KBM-7 (cell line): ENCODE measurements at places on chromosomes 6 and 20.

DNA sequence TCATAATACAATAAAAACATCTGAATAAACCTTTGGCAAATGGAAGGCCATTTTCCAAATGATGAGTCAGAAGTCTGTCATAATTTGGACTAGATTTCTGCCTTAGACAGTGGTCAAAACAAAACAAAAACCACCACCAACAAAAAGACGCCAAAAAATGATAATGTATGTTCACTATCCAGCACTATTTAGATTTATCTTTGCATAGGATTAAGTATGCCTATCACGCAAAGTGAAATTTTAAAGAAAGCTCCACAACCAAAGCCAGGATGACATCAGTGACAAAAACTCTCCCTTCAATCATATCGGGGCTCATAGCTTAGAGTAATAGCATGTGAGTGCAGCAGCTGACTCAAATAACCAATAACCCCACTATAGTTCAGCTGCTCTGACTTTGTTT is 201.9 kb downstream of the MOXD1 start:
- no peak for DNase-seq

DNA sequence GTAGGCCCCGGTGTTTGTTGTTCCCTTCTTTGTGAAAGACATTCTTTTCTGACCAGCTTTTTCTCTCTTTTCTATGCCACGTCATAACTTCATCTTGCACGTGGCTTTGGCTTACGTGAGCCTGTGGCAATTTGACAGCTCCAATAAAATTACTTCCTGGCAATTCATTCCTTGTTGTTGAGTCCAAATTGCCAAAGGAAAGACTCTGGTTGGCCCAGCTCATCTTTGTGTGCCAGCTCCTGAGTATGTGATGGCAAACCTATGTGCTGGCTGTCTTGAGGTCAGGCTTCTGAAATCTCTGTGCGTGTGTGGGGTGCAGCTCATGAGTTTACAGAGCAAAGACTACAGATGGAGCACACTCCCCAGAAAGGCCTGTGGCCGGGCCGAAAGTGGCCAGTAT is 272.5 kb upstream of the SGK1 start:
- DNase-seq: no peak

- no peak for DNase-seq
Measured at GRCh38 chr20:11778206-11778570, 139.5 kb upstream of the BTBD3 start.

DNA sequence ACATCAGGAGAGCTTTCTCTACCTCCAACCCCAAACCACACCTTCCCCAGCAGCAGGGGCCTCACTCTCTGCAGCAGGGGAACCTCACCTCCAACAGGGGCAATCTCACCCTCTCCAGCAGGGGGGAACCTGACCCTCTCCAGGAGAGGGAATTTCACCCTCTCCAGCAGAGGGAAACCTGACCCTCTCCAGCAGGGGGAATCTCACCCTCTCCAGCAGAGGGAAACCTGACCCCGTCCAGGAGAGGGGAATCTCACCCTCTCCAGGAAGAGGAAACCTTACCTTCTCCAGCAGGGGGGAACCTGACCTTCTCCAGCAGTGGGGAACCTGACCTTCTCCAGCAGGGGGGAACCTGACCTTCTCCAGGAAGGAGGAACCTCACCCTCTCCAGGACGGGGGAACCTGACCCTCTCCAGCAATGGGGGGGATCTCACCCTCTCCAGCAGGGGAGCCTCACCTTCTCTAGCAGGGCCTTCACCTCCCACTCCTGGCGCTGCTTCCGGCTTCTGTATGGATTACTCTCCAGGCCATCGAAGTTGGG is 3.1 kb downstream of the B3GALT4 start:
- peak; percentile 91 for DNase-seq

DNA sequence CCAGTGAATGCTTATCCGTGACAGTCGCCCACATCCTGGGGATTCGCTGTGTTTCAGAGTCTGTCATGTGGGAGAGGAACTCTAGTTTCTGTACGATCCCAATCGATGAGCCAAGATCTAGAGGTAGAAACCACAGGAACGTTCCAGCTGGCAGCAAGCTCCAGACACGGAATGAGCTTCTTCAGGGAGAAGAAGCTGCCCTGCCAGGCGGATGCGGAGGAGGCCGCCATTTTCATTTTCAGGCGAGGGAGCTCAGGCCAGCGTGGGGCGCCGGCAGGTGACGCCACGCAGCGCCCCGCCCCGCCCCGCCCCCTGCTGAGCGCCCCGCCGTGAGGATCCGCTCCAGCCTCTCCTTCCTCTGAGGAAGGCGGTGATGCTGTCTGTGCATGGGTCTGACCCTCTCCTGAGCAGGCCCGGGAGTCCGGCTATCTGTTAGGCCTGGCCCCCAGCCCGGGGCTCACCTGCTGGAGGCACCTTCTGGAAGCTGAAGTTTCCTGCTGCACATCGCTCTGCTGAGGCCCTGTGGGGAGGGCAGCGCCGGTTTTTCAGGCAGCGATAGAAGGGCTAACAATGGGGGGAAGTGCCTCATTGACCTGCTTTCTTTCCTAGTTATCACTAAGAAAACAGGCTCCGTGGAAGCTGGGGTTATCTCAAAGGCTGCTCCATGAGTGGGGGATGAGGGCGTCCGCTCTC is 147.5 kb downstream of the ERMARD start:
- DNase-seq: no peak

GRCh38 chr20:20491784-20492264 is 123.9 kb downstream of the INSM1 start:
- DNase-seq: no peak

DNA sequence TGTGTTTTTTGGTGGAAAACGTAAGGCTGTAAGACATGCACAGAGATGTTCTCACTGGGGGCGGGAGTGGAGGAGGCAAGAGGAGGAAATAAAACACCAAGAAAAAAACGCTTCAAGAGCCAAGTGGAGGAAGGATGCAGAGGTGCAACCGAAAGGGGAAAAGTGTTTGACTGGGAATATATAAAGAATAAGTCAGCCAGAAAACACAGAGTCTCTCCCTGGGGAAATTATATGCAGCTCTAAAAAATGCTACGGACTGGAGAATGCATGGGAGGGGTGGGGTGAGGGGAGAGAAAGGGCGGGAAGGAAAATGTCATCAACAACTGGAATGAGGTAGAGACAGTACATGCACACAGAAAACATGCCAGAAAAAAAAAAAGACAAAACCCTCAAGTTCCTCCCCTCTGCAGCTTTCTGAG is 133.5 kb downstream of the SCML4 start:
- no peak for DNase-seq

DNA sequence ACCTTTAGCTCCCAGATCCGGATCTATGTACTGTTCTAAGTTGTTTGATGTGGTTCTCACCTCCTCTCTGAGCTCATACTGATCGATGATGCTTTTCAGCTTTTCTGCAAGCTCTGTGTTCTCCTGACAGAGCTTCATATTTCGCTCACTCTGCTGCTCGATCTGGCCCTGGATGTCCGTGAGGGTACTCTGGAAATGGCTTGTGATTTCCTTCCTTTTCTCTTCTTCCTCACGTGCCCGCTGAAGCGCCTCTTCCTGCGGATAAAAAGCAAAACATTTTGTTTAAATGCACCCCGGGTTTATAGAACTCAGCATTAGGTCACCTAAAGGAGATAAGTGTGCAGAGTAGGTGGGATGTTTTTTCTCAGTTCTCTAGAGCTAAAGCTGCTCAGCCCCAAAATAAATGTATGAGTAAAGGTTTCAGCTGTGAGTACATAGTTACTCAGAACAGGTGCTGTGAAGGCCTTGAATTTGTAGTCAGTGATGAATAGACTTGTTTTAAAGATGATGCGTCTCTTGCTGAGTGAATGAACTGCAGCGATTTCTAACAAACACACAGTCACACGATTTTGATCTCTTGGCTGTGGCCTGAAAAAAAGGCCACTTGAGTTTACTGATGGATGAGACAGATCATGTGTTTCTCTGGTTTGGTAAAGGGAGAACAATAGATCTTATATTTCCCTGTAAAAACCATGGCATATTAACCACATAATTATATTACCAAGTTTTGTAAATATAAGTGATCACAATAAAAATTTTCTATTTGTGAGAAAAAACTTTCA is 29.1 kb downstream of the TXLNB start:
- DNase-seq: no peak

DNA sequence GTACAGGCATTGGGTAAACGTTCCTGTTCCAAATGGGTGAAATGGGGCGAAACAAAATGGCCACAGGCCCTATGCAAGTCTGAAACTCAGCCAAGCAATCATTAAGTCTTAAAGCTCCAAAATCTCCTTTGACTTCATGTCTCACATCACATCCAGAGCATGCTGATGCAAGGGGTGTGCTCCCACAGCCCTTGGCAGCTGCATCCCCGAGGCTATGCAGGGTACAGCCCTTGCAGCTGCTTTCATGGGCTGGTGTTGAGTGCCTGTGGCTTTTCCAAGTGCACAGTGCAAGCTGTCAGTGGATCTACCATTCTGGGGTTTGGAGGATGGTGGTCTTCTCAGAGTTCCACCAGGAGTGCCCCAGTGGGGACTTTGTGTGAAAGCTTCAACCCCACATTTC is 270.0 kb upstream of the CDYL start:
- no peak for DNase-seq

GRCh38 chr20:56974499-56975250 is 291.8 kb downstream of the BMP7 start:
- DNase-seq: peak; percentile 31

DNA sequence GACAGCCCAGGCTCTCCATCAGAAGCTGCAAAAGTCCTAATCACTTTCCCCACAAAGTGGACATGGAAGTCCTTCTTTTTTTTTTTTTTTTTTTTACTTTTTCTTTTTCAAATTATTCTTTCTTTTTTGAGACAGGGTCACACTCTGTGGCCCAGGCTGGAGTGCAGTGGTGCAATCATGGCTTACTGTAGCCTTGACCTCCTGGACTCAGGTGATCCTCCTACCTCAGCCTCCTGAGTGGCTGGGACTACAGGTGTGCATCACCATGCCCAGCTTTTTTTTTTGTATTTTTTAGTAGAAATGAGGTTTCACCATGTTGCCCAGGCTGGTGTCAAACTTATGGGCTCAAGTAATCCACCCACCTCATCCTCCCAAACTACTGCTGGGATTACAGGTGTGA is 29.0 kb upstream of the AKIRIN2 start:
- no peak for DNase-seq

DNA sequence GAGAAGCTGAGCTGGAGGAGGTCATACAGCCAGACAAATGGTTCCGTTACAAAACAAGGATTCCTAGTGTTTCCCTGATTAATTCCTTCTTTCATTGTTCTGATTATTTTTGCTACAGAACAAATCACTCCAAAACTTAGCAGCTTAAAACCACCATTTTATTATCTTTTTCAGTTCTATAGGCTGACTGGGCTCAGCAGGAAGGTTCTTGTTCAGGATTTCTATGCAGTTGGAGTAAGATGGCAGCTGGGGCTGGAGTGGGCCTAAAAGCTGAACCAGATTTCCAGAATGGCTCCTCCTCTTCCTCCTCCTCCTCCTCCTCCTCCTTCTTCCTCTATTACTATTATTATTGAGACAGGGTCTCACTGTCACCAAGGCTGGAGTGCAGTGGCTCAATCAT is 112.2 kb upstream of the SHLD1 start:
- no peak for DNase-seq

GRCh38 chr20:63890201-63890576 is 4.7 kb upstream of the DNAJC5 start:
- no peak for DNase-seq

DNA sequence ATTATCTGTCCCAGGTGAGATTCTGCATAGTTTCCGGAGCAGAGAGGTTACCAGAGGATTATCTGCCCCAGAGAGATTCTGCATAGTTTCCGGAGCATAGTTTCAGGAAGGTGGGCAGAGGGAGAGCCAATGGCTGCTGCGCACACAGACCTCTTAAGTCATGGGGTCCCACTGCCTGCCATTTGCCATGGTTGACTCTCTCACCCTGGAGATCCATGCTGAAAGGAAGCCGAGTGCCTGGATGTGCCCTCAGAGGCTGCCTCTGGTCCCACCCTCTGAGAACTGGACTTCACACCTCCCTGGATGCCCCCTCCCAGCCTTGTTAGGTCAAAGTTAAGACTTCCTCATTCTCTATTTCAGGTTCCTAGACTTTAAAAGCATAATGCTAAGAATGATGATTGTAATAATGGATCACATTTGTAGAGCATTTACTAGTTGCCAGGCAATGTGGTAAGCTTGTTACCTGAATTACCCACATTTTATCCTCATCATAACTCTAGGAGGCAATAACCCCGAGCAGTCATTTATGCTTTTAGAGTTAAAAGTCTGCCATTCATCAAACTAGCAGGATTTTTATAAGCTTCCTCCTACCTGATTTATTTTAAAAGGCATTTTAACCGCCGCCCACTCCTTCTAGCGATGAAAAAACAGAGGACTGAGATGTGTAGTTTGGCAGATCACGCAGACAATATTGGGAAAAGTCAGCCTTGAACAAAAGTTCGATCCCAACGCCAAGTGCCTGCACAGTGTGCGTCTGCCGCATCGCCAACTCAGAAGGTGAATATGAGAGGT is 11.9 kb downstream of the SERPINB9 start:
- no peak for DNase-seq

DNA sequence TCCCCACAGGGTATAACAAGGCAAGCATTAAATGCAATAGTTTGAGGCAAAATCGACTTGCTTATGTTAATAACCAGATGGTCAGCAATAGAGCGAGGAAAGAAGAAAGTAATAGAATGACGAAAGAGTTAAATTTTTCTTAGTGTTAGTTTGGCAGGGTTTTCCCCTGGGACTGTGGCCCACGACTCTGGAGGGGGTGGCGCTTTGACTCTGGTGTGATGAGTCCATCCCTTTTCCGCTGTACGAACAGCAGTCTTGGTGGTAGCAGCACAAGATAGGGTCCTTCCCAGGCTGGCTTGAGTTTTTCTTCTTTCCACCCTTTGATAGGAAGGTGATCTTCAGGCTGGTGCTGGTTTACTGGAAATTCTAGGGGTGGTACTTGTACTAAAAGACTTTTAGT is 69.2 kb upstream of the GMDS start:
- DNase-seq: no peak

- DNase-seq: no peak
Measured at GRCh38 chr6:27263886-27264285, 16.4 kb downstream of the PRSS16 start.

GRCh38 chr6:107715550-107716321 is 108.4 kb downstream of the SCML4 start:
- DNase-seq: no peak

GRCh38 chr20:1633535-1633934 is 13.7 kb upstream of the SIRPB1 start:
- DNase-seq: no peak

DNA sequence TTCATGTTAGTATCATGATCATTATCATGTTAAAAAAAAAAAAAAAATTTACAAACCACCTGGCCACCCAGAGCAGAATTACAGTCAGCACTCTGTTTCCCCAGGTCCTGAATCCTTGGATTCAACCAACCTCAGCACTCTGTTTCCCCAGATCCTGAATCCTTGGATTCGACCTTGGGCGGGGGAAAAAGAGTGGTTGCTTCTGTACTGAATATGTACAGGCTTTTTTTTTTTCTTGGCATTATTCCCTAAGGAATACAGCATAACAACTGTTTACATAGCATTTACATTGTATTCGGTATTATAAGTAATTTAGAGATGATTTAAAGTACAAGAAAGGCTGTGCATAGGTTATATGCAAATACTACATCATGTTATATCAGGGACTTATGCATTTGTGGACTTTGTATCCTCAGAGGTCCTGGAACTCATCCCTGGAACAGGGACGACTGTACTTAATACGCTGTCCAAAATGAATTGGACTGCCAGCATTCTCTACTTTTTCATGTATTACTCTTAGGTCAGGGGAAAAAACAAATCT is 31.2 kb downstream of the GCNT2 start:
- DNase-seq: no peak

GRCh38 chr6:90868256-90868655 is 281.4 kb upstream of the MAP3K7 start:
- no peak for DNase-seq
